Vagina (tissue), 2 donors: ENCODE measurements at places on chromosomes 13 and 19.
A peak's percentile ranks its signal among the peaks of the same experiment; 100 is the strongest.

GRCh38 chr19:3029065-3029923, at the start of gene TLE2:
TSS of gene TLE2 (minus strand) at chr19:3029280. CDS start at chr19:3028904, 376 bp downstream.
- no peak for DNase-seq
- peak within 1 kb of the TSS; percentile 55 for H3K27ac ChIP-seq
- no peaks in the 10 kb centered on the region for H3K27me3 ChIP-seq
- peak within 1 kb of the TSS; percentile 79 for H3K4me3 ChIP-seq

DNA sequence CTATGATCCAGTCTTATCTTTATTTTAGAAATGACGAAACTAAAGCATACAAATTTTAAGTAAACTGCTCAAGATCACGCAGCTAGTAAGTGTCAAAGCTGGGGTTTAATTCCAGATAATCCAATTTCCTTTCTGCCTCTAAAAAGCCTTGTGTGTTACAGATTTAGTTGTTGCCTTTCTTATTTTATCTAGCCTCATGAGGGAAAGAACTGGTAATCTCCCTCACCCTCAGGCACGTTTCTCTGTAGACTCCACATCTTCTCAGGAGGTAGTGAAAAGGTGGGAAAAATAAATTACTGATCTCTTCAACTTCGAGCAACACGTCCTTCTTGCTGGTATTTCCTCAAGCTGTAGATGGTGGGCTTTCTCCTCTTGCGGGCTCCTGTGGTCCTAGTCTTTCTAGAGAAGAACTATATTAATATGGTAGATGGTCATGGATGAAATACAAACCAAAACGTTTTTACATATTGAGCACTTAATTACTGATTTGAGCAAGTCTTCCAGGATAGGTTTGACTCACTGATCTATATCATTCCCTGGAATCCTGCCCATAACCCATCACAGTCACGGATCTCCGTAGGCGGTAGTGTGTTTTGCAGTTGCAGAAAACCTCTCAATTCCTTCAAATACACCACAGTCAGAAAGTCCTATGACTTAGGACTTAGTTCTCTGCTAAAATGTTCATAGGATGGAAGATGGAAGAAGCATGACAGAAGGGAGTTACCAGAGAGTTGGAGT, 519.5 kb downstream of the DCT start:
- H3K4me1 ChIP-seq: no peaks in the 10 kb centered on the region
- no peak overlapping the region for H3K27ac ChIP-seq
- no peaks in the 10 kb centered on the region for H3K36me3 ChIP-seq
- DNase-seq: no peak
- H3K27me3 ChIP-seq: no peaks in the 10 kb centered on the region
- H3K4me3 ChIP-seq: no peak overlapping the region

DNA sequence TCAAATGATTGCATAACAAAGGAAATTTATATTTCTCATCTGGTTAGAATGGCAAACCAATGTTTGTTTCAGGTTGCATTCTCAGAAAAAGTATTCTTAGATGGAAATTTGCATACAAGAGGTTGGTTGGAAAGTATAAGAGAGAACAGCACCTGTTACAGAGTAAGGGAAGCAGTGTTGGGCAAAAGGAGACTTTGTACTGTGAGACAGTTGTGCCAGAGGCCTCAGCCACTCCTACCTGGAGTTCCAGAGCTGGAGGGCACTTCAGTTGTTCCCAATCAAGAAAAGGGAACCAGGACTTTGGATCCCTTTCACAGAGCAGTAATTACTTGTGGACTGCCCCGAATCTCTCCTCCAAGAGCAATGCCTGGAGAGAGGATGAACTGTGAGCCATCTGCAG, 81.8 kb downstream of the SPRY2 start:
- no peak overlapping the region for H3K4me3 ChIP-seq
- no peaks in the 10 kb centered on the region for H3K36me3 ChIP-seq
- no peak overlapping the region for H3K27ac ChIP-seq

DNA sequence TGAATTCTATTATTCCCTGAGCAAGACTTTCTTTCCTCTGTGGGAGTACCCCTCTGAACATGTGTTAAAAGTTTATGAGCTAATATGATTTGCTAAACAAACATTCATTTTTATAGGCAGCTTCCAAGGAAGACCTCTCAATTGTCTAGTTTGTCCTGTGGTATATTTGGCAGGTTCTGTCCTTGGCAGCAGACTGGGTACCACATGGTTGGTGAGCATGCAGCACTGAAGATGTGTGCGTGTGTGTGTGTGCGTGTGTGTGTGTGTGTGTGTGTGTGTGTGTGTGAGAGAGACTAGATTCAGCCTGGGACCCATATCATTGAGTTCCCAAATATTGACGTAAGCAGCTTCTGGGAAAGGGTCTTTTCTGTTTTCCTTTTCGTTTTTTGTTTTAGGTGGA, 24.0 kb downstream of the FGF9 start:
- no peaks in the 10 kb centered on the region for H3K4me1 ChIP-seq
- H3K27me3 ChIP-seq: no peaks in the 10 kb centered on the region

DNA sequence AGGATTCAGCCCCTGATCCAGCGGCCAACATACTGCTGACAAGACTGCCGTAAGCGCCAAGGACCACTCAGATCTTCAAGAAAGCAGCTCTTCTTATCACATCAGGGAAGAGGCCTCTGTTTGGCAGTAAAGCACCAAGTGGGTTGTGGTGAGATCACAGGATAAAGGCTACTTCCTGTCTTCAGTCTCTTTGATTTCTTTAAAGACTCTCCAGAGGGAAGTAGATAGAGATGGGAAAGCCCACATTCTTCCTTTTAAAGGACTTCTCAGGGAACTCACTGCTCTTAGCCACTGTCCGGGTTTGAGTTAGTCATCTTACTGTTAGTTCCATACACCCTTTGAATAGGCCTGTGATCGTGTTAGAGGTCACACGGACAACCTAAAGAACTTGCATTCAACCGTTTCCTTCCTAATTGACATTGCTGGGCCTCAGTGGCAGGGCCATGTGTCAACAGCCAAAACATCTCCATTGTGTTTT, 47.2 kb upstream of the POMP start:
- H3K4me1 ChIP-seq: no peaks in the 10 kb centered on the region
- no peaks in the 10 kb centered on the region for H3K27me3 ChIP-seq
- no peak overlapping the region for H3K4me3 ChIP-seq
- H3K27ac ChIP-seq: no peak overlapping the region
- no peak for DNase-seq
